Nasal cavity respiratory epithelium epithelial cell of viscerocranial mucosa (primary cell): ENCODE measurements at places on chromosomes 2 and 18. TPM values are rescaled to one million over a fixed set of nuclear protein-coding genes. Genes with fewer than 3 reads are reported as not detected.

The MOGAT1 gene
- not detected in 2 replicates for total RNA-seq

The DQX1 gene
- total RNA-seq = 1.0 and 3.9 TPM in 2 replicates

The SLC5A7 gene
- total RNA-seq = not detected in 2 replicates

The ASB18 gene
- not detected in 2 replicates for total RNA-seq

The SCN7A gene
- total RNA-seq = under 0.01 TPM in 1 of 2 replicates, not detected in the other

The FAP gene
- 1.7 and 14.2 TPM in 2 replicates for total RNA-seq

The ITPRIPL1 gene
- total RNA-seq = 1.4 and 2.3 TPM in 2 replicates

The PLEK gene
- total RNA-seq = not detected in 2 replicates

The TMEM17 gene
- total RNA-seq = 1.4 and 1.7 TPM in 2 replicates

The DTNA gene
- 1.7 and 10.7 TPM in 2 replicates for total RNA-seq

The DLGAP1 gene
- total RNA-seq = under 0.01 TPM in 1 of 2 replicates, not detected in the other

The SERPINB7 gene
- total RNA-seq = 32.6 and 116 TPM in 2 replicates

The NTSR2 gene
- total RNA-seq = not detected in 2 replicates

The FZD7 gene
- total RNA-seq = 2.1 and 4.1 TPM in 2 replicates
